ENCODE measurements at places on chromosomes 11 and 22.

DNA sequence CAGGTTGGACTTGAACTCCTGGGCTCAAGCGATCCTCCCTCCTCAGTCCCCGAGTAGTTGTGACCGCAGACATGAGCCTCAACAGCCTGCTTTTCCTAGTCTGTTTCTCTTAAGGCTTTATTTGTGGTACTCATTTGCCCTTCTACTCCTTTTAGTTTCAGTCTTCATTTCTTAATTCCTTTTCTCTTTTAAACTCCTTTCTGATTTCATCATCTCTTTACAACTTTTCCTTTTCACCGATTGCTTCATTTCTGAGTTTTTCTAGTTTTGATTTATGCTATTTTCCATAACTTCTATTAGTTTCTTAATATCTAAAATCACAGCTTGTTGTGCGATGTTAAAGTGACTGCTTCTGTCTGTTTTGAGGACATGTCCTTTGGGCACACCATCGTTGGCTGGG lies 17.3 kb upstream of the MRGPRF start:
- DNase-seq: no peak

DNA sequence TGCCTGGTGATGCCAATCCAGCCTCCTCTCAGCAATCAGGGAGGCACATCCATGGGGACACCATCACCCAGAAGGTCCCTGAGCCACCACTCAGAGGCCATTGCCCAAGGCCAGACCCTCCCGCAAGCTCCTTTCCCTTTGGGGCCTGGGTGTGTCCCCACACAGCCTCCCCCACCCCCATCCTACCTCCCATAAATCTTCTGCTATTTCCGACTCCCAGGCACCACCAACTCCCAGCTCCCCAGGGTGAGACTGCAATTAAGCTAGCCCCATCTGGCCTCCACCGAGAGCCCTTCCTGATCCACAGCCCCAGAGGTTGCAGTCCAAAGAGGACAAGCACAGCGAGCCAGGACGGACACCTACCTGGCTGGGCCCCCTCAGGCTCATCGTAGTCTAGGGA lies 6.3 kb downstream of the ARHGAP1 start:
- DNase-seq: no peak

- no peak for DNase-seq
These were observed 62.0 kb downstream of the NCAM1 start for GRCh38 chr11:113023228-113023627.

DNA sequence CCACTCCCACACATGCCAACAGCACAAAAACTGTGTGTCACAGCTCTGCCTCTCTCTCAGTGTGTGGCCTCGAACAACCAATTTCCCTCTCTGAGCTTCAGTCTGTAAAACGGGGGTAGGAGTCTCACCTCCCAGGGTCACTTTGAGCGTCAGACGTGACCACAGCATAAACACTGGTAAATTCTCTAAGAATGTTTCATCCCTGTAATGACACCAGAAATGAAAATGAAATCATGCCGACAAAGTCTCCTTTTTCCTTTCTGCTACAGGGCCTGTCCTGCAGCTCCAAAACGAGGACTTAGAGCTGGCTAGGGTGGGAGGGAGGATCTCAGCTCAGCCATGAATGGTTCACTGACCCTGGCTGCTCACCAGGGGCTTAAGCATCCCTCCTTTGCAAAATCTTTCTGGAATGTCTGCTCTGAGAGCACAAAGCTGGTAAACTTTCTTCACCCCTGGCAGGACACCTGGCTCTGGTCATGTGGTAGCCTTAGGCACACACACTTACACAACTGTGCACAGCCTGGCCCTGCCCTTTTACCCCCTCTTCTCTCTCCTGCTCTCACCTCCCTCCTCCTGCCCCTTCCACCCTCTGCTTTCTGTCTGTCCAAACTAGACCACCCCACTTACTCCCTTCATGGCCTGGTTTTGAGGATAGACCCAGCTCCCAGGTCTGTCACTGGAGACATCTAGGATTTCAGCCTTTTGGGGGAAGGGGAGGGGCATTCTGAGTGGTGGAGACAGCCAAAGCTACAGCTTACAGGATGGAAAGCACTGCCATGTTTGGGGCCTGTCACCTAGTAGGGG lies 12.3 kb upstream of the TSKU start:
- no peak for DNase-seq

DNA sequence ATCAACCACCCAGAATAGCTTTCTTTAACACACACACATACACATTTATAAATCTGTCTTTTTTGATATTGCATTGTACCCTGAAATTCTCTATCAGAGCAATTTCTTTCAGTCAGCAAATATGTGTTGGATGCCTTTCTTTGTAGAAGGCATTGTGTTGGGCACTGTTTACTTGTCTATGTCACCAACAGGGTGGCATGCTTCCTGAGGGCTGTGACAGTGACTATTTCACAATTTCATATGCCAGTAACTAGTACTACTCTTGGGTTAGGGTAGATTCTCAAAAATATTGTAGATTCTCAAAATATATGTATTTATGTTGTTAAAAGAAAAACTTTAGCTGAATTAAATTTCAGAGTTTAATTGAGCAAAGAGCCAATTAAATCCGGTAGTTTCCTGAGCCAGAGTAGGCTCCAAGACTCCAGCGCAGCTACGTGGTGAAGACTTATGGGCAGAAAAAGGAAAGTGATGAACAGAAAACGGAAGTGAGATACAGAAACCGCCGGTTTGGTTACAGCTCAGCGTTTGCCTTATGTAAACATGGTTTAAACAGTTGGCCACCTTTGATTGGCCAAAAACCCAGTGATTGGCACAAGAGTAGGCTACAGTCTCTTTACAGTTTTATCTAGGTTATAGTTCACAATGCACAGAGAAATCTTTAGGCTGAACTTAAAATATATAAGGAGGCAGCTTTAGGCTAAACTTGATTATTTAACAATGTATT lies 723.3 kb downstream of the NTM start:
- no peak for DNase-seq

- DNase-seq: no peak
These were observed 30.8 kb downstream of the ZNRF3 start for GRCh38 chr22:28914201-28914600.

DNA sequence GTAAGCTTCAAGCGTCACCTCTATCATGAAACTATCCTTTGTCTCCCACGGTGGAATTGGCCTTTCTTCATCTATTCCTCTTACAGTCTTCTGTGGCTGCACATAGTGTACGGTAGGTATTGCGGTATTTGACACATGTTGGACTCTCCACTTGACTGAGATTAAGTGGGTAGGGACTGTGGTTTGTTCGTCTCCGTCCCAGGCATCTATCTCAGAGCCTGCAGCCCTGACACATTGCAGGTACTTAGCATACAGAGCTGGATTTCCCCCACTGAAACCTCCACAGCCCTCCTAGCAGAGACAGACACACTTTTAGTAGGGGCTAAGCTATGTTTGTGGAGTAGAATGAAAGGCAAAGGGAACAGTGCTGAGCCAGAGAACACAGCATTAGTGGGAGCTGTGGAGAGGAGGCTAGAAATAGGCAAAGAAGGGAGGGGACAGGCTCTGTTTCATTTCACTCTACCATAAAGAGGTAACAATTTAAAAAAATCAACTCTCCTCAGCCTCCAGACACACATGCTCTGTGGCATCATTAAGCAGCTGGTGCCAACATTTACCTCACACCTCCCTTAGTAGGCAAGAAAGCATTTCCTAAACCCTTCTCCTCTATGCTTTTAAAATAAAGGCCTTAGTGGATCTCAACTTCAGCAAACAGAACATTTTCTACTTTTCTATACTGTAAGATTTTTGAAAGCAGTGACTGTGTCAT lies 277.5 kb downstream of the KIRREL3 start:
- no peak for DNase-seq

- DNase-seq: no peak
These were observed 117.9 kb downstream of the KCNQ1OT1 start for GRCh38 chr11:2581931-2582350.

- DNase-seq: no peak
These were observed 32.9 kb downstream of the APLP2 start for GRCh38 chr11:130102301-130103249.

- DNase-seq: no peak
These were observed 19.2 kb downstream of the AP2A2 start for GRCh38 chr11:944711-945470.

DNA sequence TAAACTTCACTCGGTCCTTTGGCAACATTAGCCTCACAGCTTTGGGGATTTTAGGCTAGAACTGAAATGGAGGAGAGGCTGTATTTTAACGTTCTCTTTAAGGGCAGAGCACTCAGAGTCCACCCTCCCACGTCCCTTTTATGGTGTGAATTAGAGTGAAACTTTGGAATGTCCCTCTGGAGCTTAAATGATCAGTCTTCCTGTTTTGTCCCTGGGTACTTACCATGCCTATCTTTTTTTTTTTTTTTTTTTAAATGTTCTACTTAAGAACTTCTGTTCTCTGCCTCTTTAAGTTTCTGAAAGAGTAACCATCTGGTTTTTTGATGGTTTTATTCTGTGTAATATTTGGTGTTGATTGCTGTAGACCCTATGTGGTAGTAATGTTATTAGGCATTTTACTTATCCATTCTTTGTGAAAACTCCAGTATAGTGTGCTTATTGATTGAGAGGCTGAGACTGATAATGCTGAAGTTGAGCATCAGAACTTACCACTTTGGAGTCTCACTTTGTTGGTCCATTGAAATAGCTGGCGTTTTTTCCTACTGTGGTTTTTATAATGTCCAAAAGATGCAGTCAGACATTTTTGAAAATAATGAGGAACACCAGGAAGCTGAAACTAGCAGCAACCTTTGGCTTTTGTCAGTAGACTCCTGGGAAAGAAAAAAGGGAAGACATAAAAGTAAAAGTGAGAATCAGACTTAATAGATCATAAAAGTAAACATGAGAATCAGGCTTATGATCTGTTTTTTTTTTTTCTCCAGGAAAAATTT lies 11.6 kb downstream of the UVRAG start:
- no peak for DNase-seq

- DNase-seq: no peak
These were observed 56.4 kb downstream of the DHCR7 start for GRCh38 chr11:71391796-71392195.

- DNase-seq: no peak
These were observed 165.0 kb downstream of the RCN1 start for GRCh38 chr11:32255841-32256240.

DNA sequence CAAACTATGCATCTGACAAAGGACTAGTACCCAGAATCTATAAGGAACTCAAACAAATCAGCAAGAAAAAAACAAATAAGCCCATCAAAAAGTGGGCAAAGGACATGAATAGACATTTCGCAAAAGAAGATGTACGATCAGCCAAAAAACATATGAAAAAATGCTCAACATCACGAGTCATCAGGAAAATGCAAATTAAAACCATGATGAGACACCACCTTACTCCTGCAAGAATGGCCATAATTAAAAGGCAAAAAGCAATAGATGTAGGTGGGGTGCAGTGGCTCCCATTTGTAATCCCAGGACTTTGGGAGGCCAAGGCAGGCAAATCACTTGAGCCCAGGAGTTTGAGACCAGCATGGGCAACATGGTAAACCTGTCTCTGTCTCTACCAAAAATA lies 10.4 kb upstream of the OR10V1 start:
- no peak for DNase-seq

All from activated CD4-positive, alpha-beta T cell treated with anti-CD3 and anti-CD28 coated beads, Interleukin-2, amount 50 U/mL, for 16 hours (primary cell).